ENCODE measurements at places on chromosomes 11 and 22.

DNA sequence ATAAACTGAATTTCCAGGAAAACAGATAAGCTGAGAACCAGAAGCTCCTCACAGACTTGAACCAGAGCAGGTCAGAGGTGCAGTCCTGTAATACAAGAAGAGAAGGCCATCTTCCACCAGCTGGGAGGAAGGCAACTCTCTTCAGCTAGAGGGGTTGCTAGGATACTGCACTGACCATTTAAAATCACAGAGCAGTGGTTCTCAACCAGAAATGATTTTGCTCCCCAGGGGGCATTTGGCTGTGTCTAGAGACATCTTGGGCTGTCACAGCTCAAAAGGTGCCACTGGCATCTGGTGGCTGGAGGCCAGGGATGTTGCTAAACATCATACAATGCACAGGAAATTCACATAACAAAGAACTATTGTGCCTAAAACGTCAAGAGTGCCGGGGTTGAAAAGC is 17.2 kb downstream of the OPCML start:
- no peak for DNase-seq

DNA sequence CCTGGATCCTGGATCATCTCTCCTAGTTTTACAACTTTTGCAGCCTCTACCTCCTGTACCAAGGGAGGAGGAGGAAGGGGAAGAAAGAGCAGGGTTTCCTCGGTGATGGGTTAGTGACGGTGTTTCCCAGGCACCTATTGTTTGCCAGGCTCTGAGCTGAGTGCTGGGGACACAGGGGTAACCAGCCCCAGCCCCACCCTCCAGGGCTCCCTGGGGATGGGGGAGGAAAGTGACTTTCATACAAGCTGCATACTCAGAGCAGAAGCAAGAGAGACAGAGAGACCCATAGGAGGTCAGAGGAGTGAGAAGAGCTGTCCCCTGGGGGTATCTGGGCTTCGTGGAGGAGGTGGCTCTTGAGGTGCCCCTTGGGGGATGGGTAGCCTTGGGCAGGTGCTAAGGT is 89.4 kb upstream of the THY1 start:
- no peak for DNase-seq

GRCh38 chr22:39932918-39933649 is 27.1 kb upstream of the TMA7B start:
- DNase-seq, result no peak

- DNase-seq, result no peak
Observed at GRCh38 chr11:104254347-104254746, 90.4 kb upstream of the PDGFD start.

DNA sequence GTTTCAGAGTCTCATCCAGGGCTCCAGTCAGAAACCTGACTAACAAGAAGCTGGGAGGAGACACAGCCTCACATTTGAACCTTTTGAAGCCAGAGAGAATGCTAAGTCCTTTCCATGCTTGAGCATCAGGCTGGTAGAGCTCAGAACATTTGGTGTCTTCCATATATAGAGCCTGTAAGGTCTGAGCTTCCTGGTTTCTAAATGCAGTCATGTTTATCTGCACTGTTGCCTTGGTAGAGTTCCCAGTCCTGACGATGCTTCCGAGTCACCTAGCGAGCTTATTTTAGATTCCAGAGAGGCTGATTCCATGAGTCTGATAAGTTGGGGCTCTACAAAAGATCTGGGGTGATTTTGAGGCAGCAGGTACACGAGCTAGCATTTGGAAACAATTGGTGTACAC is 68.4 kb upstream of the SORL1 start:
- DNase-seq, result no peak

DNA sequence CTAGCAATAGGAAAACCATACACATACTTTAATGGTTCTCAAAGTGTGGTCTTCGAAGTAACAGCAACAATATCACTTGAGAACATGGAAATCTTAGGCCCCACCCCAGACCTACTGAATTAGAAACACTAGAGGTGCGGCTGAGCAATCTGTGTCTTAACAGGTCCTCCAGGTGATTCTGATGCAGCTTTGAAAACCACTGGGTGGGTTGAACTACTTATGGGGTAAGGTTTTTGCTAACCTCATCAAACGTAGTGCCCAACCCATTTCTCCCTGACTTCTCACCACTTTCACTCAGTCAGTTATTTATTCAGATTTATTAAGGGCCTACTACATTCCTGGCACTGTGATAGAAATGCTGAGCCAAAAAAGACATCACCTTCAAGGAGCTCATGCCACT is 3.7 kb downstream of the MPZL2 start:
- no peak for DNase-seq

GRCh38 chr11:64458997-64459396 is 100.0 kb downstream of the RPS6KA4 start:
- DNase-seq, result no peak

DNA sequence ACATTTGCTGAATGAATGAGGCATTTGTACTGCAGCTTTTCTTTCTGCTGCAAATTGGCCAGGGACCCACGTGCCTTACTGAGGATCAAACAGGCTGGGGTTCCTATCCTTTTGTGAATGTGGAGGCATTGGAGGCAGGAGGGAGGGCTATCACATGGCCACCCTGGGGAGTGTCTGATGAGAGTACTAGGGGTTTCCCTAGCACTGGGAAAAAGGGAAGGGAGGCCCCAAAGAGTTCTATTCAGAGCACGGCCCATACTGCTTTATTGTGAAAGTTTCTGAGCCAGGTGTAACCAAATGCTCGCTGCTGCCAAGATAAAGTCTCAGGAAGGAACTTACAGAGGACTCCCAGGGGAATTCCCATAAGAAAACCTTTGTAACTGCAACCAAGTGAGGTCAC is 78.4 kb upstream of the ANO1 start:
- DNase-seq, result no peak

- no peak for DNase-seq
Observed at GRCh38 chr11:86523738-86524619, 148.4 kb downstream of the ME3 start.

DNA sequence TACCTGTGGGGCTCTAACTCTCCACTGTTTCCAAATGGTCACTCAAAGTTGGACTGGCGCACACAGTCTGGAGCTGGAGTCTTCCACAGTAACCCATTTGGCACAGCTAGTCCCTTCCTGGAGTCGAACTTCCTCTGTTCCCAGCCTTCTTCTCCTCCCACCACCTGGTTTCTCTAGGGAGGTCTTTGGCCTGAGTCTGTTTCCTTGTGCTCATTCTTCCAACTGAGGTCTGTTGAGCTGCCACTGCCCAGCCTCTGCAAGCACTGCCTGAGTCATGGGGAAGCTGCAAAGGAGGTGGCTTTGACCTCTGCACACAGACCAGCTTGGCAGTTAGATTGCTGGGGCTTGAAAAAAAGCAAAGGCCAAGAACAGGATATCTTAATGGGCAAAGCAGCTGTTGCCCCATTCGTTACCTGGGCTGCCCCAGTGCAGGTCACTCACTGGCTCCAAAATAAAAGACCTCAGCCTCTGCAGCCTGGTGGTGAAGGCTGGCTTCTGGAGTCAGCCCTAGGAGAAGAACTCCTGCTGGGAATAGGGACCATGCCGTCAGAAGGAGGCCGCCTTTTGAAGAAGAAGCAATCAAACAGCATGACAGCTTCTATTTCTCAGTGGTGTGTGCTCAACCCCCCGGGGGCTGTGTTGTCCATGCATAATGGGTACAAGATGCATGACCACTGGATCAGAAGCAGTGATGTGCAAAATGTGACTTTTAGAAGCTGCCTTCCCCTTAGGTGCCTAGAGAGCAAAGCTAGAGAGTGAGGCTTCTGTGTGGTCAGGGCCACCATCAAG is 3.0 kb downstream of the ADAMTS15 start:
- DNase-seq, result no peak

DNA sequence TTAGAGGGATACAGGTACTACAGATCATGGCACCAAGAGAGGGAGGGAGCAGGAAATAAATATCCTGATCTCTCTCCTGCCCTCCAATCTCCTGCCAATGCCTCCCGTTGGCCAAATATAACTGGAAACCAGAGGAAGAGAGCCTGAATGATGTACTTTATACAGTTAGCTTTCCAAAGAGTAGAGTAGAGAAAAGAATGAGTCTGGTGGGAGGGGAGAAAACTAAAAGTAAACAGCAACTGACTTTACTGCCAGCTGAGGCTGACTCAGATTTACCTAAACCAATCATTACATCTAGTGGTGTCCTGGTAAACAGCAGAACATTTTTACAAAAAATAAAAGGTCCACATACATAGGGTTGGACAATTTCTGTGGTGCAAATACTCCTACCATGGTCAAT is 5.1 kb downstream of the MPZL3 start:
- DNase-seq, result no peak

DNA sequence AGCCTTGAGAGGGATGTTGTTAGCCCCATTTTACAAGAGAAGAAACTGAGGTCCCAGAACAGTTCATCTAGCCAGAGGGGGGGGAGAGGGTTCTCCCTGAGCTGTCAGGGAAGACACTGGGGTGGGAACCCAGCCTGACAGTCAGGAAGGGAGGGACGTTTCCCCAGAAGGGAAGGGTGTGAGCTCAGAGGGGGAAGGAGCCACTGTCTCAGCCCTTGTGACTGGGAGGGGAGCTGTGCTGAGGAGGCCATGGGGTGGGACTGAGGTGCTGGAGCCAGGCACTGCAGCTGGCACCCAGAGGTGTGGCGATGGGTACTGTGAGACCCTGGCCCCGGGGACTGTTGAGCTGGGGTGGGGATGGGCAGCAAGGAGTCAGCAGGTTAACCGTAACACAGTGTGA is 35.7 kb downstream of the DAGLA start:
- DNase-seq, result no peak

- no peak for DNase-seq
Observed at GRCh38 chr11:24391167-24391566, 105.7 kb upstream of the LUZP2 start.

DNA sequence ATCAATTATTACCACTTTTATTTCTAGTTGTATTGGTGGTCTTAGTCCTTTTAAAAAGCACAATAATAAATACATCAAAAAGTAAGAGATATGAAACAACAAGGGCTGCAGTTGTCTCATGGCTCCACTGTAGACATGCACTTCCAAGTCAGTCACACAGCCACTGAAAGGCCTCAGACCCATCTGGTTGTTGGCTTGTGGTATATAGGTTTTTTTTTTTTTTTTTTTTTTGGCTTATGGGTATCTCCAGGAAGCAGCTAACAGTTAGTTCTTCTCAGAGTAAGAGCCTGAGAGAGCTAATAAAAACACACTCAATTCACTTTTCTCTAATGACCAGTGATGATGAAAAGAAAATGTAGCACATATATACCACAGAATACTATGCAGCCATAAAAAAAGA is 6.0 kb upstream of the OR52E6 start:
- DNase-seq, result no peak

DNA sequence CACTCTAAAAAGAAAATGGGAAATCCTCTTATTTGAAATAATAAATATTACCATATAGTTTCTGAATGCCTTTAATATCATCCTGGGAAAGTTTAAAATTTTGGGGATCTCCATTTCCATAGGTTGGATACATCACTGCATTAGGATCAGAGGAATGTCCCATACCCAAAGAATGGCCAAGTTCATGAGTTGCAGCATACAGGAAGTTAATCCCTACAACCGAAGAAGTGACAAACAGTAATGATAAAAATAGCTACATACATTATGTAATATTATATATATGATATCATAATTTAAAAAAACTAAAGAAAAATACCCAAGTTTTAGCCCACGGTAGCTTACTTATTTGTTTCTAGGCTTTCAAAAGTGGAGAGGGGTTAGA is 7.4 kb downstream of the MMP7 start:
- no peak for DNase-seq

DNA sequence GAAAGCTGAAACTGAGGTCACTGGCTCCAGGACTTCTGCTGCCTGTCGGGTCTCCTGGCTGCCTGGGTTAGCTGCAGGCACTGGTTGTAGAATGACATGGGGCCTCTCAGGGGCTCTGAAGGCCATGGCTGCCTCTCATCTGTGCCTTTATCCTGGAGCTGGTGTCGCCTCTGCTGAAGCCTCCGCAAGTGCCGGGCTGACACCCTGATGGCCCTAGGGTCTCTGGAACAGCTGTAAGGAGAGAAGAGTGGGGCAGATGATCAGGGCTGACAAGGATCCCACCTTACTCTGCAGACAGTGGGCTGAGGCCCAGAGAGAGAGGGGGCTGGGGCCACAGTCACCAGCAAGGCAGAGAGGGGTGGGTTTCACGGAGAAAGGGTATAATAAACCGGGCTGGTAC is 4.6 kb downstream of the PLA2G3 start:
- no peak for DNase-seq

DNA sequence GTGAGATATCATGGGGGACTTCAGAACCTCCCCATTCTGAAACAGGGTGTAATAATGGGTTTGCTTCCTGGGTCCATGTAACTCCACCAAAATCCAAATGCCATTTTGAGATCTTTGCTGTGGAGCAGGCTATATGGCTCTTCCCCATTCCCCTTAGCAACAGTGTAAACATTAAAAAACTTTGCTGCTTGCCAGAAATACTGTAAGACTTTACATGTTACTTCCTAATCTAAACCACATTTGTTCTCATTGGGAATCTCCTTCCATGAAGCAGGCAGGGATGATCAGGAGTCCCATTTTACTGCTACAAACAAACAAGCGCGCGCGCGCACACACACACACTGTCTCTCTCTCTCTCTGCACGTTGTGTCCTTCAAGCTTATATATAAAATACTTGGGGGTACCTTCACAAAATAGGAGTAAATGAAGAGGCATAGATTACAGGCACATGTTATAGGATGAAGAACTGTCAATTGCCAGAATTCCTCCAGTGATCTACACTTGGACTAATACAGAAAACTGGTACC is 86.5 kb downstream of the ANO3 start:
- DNase-seq, result no peak

- no peak for DNase-seq
Observed at GRCh38 chr11:129189646-129190045, 2.5 kb downstream of the ARHGAP32 start.

- DNase-seq, result no peak
Observed at GRCh38 chr11:111797145-111797581, 31.0 kb upstream of the PPP2R1B start.

- DNase-seq, result no peak
Observed at GRCh38 chr11:85756401-85757200, 54.3 kb downstream of the SYTL2 start.

- no peak for DNase-seq
Observed at GRCh38 chr11:86782742-86783141, 17.6 kb upstream of the PRSS23 start.

GRCh38 chr11:61800331-61801281 is 7.9 kb downstream of the FEN1 start:
- DNase-seq, result no peak

DNA sequence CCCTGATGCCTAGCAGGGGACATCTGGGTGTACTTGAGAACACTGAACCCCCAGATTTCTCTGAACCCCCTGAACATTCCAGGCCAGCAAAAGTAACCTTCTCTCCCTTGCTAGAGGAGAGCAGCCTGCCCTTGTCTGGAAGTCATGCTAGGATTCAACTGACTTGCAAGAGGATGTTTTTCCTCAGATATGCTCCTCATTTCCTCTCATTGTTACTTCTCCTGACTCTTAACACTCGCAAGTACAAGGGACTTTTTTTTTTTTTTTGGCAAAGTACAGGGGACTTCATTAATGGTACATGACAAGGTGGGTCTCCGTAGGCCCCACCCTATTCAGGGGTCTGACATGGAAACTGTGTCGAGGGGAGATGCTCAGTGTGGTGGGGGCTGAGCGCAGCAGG is 6.3 kb upstream of the MCHR1 start:
- DNase-seq, result no peak

All from right renal pelvis (tissue), 4 donors.